ENCODE measurements at places on chromosomes 1 and 21.

DNA sequence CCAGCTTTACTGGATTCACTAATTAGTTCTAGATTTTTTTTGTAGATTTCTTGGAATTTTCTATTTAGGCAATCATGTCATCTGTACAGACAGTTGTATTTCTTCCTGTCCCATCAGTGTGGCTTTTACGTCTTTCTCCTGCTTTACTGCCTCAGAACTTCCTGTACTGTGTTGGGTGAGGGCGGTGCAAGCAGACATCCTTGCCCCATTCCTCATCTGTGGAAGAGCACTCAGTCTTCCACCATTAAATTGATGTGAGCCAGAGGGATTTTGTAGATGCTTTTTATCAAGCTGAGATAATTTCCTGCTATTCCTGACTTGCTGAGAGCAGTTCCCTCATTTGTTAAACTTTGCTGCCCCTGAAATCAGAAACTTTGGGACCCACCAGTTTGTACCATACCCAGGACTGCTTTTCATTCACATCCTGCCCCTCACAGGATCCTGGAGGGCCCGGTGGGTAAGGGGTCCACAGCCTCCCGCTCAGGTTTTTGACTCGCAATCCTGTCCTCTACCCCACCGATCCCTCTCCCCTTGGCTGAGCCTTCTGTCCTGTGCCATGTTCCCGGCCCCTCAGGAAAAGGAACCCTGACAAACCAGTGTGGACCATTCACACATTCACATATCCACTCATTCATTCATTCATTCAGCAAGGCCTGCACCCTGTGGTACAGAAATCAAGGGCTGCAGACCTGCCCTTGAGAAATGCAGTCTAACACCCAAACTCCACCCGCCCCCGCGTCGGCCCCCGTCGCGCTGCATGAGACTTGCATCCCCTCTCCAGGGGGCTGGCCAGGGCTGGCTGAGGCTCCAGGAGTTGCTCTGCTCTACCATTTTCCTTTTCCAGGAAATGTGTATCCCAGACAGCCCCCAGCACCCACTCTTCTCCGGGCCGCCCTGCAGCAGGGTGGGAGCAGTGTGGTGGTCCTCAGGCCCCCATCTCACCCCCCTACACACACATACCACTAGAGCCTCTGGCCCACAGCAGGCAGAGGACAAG lies 246.5 kb upstream of the VAMP3 start:
- no peak for DNase-seq

- DNase-seq: peak; percentile 35
These were observed 7.4 kb upstream of the DEGS1 start for GRCh38 chr1:224175617-224176016.

- no peak for DNase-seq
These were observed 30.0 kb downstream of the TMCC2 start for GRCh38 chr1:205257735-205258134.

GRCh38 chr21:45439901-45440461 lies 35.0 kb downstream of the COL18A1 start:
- DNase-seq: no peak

DNA sequence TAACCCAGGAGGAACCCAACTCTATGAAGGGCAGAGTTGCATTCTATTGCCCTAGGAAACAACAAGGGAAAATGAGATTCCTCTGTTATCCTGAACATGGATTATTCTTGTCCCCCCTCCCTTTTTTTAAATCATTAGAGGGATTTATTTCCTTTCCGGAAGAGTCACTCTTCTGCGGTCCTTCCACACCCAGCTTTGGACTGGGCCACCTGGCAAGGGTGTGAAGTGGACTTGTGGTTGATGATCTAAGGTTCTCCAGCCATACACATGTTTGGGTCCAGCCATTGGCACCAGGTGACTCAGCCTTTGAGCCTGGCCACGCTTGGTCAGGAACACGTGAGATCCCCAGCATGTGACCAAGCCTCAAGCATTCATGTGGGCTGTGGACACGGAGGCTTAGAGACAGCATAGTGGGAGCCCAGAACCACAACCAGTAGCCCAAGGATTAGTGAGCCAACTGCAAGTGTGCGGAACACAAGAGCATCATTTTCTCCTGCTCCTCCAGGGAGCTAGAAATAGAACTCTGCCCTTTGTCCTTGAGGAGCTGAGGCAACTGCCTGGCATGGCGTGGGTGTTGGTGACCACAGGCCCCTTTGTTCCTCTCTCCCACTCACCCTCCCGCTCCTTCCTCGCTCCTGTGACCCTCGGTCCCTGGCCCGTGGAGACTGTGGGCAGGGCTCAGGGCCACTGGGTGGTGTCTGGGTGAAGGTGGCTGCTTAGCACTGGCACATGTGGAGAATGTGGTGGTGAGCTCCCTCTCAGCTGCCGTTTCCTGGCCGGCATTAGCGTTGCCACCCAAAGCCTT lies 50.1 kb downstream of the NENF start:
- no peak for DNase-seq

GRCh38 chr1:1757422-1758058 lies 20.7 kb downstream of the NADK start:
- DNase-seq: no peak

DNA sequence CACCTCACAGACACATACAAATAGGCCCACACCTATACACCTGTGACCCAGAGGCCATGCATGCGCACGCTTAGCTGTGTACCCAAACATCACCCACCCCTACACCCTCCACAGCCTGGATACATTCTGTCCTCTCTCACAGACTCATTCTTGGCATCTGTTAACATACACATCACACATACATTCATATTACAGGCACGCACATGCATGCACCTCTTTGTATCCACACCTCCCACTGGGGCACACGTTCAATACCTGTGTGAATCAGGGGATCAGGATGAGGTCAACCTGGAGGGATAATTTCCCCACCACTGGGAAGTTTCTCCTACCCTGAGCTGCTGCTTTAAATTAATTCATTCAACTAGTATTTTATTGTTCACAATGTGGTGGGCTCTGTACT lies 35.6 kb upstream of the EPB41 start:
- DNase-seq: no peak

- no peak for DNase-seq
These were observed 4.7 kb downstream of the PGBD5 start for GRCh38 chr1:230421481-230421880.

GRCh38 chr1:221594576-221594975 lies 147.3 kb downstream of the DUSP10 start:
- DNase-seq: no peak

DNA sequence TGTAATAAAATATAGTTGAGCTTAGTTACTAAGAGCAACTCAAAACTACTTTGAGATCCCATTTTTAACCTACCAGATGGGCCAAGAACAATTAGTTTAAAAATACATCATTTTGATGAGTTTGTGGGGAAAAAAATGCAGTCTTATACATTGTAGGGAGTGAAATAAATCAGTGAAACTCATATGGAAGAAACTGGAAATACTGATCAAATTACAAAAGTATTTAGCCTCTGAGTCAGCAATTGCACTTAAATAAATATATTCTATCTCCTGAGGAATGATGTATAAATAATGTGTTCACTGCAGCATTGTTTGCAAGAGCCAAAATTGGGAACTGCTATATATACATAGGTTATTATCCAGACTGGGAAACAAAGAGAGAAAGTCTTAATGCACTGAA lies 4.6 kb upstream of the SMCP start:
- no peak for DNase-seq

DNA sequence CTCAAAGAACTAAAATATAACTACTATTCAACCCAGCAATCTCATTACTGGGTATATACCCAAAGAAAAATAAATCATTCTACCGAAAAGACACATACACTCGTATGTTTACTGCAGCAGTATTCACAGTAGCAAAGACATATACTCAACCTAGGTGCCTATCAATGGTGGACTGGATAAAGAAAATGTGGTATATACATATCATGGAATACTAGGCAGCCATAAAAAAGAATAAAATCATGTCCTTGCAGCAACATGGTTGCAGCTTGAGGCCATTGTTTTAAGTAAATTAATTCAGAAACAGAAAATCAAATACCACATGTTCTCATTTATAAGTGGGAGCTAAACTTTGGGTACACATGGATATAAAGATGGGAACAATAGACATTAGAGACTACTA lies 266.2 kb upstream of the POU3F1 start:
- no peak for DNase-seq

DNA sequence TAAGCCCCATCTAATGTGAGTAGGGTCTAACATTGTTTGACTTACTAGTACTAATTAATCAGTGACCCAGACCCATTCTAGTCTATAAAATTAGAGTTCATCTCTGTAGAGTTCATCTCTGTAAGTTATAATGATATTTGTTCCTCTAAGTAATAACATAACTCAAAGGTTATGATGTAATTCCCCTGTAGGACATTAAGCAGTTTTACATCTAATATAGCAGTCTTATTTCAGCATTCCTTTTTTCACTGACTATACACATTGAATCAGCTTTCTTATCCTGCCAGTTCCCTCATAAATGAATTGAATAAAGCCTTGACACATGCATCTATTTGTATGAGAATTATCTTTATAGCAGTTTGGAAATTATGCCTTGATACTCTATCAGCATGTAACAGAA lies 90.9 kb downstream of the SH3GLB1 start:
- no peak for DNase-seq

GRCh38 chr1:43274125-43274803 lies 4.5 kb downstream of the TMEM125 start:
- DNase-seq: no peak

DNA sequence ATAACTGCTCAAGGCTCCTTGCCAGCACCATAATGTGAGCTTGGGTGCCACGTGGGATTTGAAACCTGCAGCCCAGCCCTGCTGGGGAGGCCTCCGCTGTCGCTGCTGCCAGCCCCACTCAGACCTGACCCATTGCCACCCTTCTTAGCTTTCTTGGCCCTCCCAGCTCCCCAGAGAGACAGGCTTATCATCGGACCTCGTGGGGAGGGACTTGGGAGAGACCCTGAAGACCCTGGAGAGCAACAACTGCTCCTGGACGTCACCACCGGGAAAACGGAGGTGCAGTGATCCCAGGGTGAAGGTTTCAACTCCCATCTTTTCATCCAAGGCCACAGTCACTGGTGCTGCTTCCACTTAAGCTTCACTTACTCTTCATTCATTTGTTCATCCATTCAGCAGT lies 596.1 kb downstream of the PTPRU start:
- no peak for DNase-seq

DNA sequence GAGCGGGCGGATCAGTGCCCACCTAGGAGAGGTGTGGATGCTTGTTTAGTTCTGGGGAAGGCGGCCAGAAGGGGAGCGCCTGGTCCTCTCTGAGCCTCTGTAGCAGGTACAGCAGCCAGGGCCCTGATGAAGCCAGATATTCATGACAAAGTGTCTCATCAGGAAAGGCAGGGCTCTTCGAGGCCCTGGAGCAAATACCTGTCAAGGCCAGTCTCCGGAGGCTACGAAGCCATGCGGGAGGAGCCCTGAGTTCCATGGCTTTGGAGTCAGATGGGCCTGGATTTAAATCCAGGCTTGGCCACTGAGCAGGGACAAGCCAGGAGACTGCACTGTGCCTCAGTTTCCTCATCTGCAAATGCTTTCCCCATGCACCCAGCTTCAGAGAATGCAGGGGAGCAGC lies 25.4 kb upstream of the GPR153 start:
- DNase-seq: no peak

DNA sequence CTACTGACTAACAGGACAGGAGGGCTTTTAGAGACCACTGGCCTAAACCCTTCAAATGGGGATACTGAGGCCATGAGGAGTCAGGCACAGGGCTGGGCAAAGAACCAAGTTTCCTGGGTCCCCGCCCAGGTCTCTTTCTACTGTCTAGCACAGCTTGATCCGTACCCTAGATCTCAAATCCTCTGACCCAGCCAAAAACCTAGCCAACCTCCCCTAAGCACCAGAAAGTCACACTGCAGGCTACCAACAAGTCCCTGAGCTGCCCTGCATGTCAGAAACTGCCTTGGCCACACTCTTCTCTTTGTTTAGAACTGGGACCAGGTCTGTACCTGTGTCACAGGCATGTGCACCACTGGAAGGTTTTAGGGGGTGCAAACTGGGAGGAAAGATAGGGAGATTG lies 33.6 kb downstream of the AHDC1 start:
- DNase-seq: peak; percentile 63

- no peak for DNase-seq
These were observed 148.1 kb upstream of the USP24 start for GRCh38 chr1:55363268-55363667.

DNA sequence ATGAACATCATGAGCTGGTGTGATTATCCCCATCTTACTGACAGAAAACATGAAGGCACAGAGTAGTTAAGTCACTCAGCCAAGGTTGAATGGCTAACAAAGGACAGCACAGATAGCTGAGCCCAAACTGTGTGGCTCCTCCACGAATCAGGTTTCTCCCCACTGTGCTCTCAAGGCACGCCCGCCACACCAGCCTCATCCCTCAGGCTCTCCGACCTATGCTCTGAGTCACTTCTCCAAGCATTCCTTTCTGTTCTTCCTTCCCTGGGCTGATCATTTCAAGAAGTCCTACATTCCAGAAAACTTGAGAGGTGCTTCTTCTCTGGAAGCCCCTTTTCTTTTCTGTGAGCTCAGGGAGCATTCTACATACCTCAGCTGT lies 25.3 kb upstream of the SDC3 start:
- no peak for DNase-seq

DNA sequence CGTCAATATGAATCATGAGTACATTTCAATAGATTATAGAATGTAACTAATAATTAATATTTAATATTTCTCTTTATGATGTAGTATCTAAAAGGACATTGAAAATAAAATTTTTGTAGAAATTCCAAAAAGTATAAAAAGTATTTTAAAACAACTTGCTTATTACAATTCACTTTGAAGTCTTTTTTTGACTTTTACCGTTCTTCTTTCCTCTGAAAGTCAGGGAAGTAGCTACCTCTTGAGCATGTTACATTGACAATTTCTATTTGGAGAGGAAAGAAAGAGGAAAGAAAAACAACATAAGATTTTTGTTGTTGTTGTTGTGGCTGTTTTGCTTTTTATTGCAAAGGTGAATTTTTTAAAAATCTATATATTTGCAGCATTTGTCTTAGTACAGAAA lies 1.3 kb downstream of the PTPRC start:
- DNase-seq: no peak

GRCh38 chr1:173866413-173867115 lies 1.2 kb downstream of the GAS5 start:
- DNase-seq: no peak

DNA sequence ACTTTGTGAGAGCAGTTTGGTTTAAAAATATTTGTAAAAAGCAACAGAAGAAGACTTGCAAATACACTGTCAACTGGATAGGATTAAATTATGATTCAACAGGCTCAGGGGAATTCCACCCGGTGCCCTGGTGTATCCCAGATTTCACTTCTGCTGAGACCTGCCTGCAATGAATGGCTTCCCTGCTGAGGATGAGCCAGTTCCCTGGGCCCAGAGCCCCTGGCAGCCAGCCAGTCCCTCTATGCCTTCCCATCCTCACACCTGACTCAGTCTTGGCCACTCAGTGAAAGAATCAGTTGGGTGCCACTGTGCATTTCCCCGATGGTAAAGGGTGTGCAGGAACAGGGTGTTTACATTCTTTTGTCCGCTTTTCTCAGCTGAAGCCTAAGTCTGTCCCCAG lies 64.4 kb downstream of the KCTD3 start:
- no peak for DNase-seq

DNA sequence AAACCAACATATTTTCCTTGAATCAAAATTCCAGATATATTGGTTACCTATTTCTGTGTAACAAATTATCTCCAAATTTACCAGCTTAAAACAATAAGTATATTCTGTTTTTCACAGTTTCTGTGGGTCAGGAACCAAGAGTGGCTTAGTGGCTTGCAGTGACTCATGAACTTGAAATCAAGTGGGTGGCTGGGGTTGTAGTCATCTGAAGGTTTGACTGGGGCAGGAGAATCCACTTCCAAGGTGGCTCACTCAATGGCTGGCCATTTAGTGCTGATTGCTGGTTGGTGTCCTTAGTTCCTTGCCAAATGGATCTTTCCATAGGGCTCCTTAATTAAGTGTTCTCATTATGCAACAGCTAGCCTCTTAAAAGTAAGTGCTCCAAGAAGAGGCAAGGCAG lies 43.8 kb downstream of the ALG14 start:
- no peak for DNase-seq

Data from right kidney (tissue), 9 donors.